ENCODE measurements at places on chromosomes 5 and 9. TPM values are rescaled to one million over a fixed set of nuclear protein-coding genes. Genes with fewer than 3 reads are reported as not detected.

The IFNA21 gene
- not detected for total RNA-seq

The SERF1A gene
- total RNA-seq = 1.5 TPM

The EHMT1 gene
- 112 TPM for total RNA-seq

The TMEM174 gene
- not detected for total RNA-seq

The SEMA6A gene
- not detected for total RNA-seq

The ADGRV1 gene
- 0.26 TPM for total RNA-seq

The AQP3 gene
- 29.9 TPM for total RNA-seq

The NTRK2 gene
- 0.05 TPM for total RNA-seq

The BARHL1 gene
- total RNA-seq = not detected

The SPATA31E1 gene
- total RNA-seq = not detected

The FOXD4L6 gene
- total RNA-seq = not detected

The PCDHA2 gene
- not detected for total RNA-seq

DNA sequence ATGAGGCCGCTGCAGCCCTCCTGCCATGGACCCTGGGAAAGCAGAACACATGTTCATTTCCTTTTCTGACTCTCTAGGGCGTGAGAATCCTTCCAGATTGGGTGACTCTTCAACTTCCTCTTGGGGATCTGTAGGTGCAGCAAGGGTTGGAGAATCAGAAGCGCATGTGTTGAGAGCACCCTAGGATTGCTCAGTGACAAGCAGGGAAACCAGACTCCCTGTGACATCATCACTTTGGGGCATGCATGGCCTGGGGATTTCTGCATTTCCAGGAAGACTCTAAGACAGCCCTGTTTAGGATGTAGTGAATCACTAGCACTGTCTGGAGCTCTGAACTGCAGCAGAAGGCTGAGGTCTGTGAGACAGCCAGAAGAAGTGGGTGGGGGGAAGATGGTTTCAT is 15.1 kb upstream of the LCP2 start:
- peak; percentile 55 for DNase-seq

DNA sequence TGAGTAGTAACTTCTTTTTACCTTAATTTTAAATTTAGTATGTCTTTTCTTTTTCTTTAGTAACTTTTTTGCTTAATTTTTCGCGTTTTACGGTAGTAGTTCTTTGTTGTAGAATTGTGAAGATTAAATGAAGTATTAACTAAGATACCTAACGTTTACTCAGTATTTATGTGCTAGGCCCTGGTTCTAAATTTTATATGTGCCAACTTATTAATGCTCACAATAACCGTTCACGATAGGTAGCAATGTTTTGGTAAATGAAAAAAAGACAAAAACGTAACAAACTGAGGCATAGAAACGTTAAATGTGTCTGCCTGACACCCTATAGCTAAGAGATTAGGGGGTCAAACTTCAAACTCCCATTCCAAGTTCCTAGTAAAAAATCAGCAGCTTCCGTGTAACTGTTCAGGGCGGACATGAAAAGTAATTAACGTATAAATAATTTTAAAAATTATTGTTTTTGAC is 1.2 kb downstream of the MRPS30 start:
- DNase-seq = no peak

DNA sequence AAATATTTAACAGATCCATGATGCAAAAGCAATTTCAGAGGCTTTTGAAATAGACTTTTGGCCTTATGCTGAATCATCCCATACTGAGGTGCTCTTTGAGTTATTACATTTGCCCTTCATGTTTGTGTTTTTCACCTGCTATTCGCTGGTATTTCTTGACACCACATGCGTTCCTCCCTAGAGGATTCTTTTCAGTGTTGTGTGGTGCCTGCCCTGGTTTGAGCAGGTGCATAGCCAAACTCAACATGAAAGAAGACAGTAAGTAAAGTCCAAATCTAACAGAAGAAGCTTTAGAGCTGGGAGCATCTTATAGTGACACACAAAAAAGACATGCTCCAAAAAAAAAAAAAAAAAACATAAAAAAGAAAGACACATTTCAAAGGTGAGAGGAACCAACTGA is 796.3 kb downstream of the SEMA5A start:
- no peak for DNase-seq

DNA sequence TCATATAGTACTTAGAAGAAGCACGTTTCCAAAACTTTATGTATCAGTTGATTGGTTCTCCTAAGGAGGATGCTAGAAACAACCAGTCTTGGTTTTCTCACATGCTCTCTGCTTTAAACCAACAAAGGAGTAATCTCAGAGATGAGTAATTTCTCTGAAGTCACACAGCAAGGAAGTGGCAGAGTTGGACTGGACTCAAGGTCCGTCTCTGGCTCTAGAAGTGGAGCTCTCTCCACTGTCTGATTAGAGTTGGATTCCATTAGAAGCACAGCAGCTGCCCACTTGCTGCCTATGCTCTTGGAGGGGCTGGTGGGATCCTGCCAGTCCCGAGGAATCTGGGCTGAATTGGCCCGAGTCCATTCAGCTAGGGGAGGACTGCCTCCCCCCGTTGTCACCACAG is 21.0 kb downstream of the RALGPS1 start:
- no peak for DNase-seq

GRCh38 chr9:1647776-1648175 is 367.4 kb upstream of the SMARCA2 start:
- no peak for DNase-seq

DNA sequence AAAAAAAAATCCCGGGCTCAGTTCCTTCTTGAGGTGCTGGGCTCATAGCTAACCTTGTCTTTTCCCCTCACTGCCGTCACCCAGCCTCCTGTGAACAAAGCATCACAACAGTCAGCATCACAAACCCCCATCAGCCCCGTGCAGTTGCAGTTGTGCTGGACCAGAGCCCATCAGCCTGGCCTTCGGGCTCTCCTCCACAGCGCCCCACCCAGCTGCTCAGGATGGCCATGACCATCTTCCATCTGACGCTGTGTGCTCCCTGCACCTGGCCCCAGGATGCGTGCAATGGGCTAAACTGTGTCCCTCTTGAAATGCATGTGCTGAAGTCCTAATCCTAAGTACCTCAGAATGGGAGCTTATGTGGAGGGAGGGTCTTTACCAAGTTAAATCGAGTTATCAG is 48.1 kb downstream of the NSUN2 start:
- DNase-seq = no peak

DNA sequence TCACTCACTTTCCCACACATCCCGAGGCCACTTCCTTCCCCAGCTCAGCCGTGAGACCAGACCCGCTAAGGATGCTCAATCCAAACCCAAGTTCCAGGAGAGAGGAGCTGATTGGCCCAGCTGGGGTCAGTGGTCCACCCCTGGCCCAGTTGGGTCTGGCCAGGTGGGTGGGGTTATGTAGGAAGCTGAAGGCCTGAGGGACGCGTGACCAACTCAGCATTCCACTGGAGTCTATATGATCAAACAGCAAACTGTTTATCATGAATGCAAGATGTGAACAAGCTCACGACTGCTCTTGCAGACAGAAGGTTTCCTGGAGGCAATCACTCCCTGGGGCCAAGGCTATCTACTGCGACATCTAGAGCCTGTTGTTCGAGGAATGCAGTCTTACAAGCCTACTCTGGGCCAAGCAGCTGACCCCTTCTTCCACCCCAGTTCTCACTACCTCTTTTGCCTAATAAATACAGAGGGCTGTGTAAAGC is 4.9 kb upstream of the RAPGEF1 start:
- no peak for DNase-seq

GRCh38 chr9:69054989-69055388 is 19.4 kb downstream of the FXN start:
- no peak for DNase-seq

DNA sequence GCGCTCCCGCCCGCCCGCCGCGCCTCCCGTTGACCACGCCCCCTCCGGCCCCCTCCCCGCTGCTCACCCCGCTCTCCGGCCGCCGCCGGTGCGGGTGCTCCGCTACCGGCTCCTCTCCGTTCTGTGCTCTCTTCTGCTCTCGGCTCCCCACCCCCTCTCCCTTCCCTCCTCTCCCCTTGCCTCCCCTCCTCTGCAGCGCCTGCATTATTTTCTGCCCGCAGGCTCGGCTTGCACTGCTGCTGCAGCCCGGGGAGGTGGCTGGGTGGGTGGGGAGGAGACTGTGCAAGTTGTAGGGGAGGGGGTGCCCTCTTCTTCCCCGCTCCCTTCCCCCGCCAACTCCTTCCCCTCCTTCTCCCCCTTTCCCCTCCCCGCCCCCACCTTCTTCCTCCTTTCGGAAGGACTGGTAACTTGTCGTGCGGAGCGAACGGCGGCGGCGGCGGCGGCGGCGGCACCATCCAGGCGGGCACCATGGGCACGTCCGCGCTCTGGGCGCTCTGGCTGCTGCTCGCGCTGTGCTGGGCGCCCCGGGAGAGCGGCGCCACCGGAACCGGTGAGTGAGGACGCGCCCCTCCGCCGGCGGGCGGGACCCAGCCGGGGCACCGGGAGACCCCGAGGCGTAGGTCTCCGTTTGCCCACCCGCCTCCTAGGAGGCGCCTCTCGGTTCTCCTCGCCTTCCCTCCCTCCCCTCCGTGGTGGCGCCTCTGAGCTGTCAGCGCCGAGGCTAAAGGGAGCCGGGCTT is at the start of gene VLDLR:
VLDLR (plus strand) TSS at position 66 of the 739 bp plus-strand sequence; CDS start at position 469, 403 bp downstream.
- DNase-seq = peak; percentile 41

DNA sequence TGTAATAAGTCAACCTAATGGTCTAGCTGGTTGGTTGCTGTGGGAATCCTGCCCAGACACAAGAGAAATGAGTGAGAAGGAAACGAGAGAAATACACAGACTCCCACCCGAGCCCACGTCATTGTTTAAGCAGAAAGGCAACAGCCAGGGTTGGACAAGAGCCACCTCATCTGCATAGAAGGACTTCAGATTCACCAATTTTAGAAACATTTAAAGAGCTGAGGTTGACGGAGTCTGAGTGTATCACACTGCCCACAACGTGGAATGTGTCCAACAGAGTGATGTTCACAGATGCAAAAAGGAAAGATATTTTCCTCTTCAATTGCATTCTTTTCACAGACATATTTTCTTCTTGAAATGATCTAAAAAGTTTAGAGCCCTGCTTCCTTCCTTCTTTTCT is 349.5 kb downstream of the AGTPBP1 start:
- DNase-seq = no peak

- peak; percentile 60 for DNase-seq
Measured at GRCh38 chr9:131739133-131739958, 530 bp downstream of the RAPGEF1 start.

- DNase-seq = no peak
Measured at GRCh38 chr9:129740666-129741464, 12.0 kb downstream of the PTGES start.

DNA sequence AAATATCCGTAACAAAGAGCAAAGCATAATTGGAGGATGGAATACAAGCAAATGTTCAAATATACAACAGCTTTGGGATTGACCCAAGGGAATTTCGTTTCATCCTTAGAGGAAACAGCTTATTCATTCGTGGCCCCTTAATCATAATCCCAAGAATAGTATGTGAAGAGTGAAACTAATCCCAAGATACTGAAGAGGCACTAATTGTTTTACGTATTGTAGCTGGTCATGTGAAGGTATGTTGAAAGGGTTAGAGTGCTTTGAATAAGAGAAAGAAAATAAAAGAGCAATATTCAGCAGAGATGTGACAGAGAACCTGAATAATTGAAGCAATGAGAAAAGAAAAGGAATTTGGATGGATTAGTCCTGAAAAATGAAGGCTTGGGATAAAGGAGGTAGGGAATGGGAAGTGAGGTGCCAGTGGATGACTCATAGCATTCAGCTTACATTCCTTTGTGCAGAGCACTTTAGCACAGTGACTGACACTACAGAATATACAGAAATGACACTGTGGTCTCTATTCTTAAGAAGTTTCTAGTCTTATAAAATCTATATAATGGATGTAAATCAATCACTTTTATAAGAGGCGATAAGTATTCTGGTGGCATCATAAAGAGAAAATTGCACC is 221.9 kb downstream of the TLR4 start:
- no peak for DNase-seq

GRCh38 chr5:76813982-76814562 is 4.8 kb upstream of the F2RL1 start:
- no peak for DNase-seq

DNA sequence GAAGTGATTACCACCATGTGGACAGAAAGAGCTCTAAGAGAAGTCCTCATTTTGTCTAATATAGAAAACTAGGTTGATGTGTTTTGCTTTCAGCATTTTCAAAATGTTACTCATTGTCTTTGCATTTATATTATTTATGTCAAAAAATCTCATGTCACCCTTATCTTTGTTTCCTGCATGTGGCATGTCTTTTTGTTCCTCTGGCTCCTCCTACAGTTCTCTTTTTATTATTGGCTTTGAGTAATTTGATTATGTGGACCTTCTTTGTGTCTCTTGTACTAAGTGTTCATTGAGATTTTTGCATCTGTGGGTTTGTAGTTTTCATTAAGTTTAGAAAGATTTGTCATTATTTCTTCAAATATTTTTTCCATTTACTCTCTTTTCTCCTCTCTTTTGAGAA is 58.8 kb downstream of the GNG10 start:
- DNase-seq = no peak

- DNase-seq = no peak
Measured at GRCh38 chr9:20227166-20227874, 395.0 kb downstream of the MLLT3 start.

DNA sequence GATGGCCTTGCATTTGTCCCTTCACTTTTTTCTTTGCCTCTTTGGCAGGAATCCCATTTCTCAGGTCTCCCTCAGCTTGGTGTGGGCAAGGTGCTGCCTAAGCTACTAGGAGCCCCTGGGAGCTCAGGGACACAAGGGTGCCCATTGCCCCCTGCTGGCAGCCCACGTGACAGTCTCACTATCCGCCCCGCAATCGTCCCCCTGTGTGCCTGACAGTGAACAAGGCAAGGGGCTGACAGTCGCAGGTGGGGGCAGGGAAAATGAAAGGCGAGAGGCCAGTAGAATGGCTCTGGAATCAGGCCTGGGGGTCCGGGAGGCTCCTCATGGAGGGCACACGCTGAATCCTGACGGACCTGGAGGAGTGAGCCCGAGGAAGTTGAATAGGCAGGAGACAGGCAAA is 2.0 kb upstream of the PCDH12 start:
- DNase-seq = peak; percentile 34

- DNase-seq = peak; percentile 70
Measured at GRCh38 chr5:90529939-90530677, 724 bp upstream of the LYSMD3 start.

GRCh38 chr5:178335302-178336030 is 102.9 kb upstream of the PHYKPL start:
- no peak for DNase-seq

DNA sequence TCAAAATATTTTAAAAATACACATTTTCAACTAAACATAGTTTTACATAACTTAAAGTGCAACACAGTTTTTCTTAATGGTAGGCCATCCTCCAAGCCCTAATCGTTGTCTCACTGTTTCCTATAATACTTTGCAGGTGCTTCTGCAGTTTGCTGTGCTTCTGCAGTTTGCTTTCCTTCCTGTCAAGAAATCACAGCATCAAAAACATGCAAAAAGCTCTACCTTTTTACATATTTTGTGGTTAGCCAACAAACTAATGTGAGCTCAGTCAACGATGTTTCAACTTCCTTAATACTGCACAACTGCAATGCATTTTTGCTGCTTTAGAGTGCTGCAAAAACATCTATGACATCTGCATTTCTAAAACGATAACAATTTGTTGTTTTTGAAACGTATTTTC is 25.2 kb downstream of the EMB start:
- peak; percentile 41 for DNase-seq

- no peak for DNase-seq
Measured at GRCh38 chr9:90100014-90100413, 495.2 kb downstream of the GADD45G start.

- no peak for DNase-seq
Measured at GRCh38 chr5:94017579-94017978, 276.2 kb upstream of the POU5F2 start.

GRCh38 chr9:102840335-102840734 is 154.8 kb upstream of the CYLC2 start:
- no peak for DNase-seq
